Upper lobe of left lung (tissue), 6 donors: ENCODE measurements at places on chromosomes 11 and 22. TPM values are rescaled to one million over a fixed set of nuclear protein-coding genes. Genes with fewer than 3 reads are reported as not detected.
A peak's percentile ranks its signal among the peaks of the same experiment; 100 is the strongest.

DNA sequence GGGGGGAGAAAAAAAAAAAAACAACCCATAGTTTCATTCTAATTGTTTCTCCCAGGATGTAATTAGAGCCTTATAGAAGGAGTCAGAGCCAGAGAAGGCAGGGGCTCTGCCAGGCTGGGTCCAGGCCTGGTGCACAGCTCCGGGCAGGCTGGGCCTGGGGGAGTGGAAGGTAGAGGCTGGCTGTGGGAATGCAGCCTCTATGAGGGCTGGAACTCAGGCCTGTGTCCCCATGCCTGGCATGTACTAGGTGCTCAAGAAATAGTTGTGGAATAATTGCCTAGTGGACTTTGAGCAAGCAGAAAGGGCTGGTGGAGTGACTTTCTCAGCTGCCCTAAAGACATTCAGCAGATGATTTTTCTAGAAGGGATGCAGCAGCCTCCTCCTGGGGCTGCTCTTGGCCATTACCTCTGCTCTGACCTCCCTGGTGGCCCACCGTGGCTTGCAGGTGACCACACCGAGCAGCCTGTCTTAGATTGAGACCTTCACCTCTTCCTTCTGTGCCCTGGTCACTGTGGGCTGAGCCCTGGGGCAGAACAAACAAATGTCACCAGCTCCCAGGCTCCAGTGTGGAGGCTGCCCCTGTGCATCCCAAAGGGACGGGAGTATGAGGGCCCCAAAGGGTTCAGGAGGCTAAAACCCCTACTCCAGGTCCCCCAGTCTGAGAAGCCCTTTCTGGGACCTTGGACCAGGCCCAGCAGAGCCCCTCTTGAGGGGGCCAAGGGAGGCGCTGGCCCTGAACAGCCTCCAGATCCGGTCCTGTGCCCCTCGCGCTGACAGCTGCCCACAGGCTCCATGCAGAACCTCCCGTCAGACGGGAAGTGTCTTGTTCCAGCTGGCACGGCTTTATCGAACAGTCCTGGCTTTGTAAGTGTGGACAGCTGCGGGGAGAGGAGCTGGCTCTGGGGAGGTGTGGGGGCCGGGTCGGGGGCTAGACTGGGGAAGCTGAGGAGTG lies 18.8 kb downstream of the MYEOV start:
- DNase-seq = no peak

GRCh38 chr11:124919898-124920297 lies 848 bp downstream of the HEPN1 start:
- DNase-seq = no peak

DNA sequence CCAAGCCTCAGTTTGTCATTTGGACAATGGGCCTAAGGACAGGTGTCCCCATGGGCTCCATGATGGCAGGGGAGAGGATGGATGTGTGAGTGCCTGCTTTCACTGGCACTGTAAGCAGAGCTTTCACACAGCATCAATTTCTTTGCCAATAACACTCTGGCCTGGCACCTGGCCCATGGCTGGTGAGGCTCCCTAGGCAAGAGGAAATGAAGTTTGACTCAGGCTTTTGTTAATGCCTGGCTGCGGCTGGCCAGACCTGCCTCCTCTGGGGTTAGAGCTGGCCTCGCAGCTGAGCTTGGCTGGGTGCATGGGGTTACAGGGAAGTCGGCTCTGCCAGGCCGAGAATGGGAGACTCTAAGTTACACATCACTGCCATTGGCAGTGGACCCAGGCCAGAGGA lies 30.0 kb upstream of the SEZ6L start:
- no peak for DNase-seq

PDGFB gene
- 41.7 TPM for total RNA-seq

GGT1 gene
- 66.0 TPM for total RNA-seq

DNA sequence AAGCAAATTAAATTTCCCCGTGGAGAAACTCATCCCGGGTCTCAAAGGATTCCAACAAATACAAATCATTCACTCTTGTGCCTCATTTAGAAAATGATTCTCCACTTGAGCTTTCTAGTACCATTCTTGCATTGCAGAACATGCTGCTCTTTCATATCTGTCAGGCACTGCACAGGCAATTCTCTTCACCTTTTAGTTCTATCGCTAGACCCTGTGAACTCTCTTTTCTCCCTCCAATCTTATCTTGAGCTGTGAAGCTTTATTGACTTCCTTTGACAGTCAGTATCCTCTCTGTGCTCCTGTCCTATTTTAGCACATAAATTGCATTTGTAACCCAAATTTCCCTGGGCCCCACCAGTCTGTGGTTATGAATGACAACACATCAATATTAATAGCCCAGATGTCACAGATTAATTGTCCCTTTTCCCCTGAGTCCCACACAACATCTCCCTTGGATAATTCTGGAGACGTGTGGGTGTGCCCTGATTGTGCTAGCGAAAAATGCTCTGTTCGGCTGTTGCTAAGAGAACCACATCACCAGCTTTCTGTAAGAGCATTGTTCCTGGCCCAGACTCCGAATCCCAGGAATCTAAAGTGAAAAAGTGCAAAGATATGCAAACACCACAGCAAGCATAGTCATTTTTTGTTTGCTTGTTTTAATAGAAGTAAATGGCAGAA lies 22.4 kb upstream of the SC5D start:
- no peak for DNase-seq

- DNase-seq = no peak
Observed at GRCh38 chr22:17876306-17876831, 102.1 kb upstream of the BID start.

GRCh38 chr11:92302770-92303169 lies 78.2 kb downstream of the FAT3 start:
- DNase-seq = no peak

DNA sequence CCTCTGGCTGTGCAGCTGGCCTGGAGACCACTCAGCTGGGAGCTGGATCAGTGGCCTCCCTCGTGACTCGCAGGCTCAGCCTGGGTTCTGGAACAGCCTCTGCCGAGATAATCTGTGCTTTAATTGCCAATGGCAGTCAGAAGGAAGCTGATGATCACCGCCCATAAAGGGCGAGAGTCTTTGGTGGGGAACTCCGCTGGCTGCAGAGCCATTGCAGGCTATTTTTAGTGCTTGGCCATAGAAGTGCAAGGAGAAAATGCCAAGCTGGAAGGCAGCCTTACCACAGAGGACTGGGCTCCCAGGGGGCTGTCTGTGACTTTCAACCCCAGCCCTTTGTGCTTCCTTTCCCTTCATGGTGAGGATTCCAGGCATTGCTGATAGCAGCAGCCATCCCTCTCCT lies 62.2 kb upstream of the TENM4 start:
- DNase-seq = no peak

GRCh38 chr11:15815246-15816195 lies 540.8 kb downstream of the SOX6 start:
- DNase-seq = no peak

GRCh38 chr11:58958500-58958899 lies 19.2 kb downstream of the GLYATL1 start:
- DNase-seq = no peak

DNA sequence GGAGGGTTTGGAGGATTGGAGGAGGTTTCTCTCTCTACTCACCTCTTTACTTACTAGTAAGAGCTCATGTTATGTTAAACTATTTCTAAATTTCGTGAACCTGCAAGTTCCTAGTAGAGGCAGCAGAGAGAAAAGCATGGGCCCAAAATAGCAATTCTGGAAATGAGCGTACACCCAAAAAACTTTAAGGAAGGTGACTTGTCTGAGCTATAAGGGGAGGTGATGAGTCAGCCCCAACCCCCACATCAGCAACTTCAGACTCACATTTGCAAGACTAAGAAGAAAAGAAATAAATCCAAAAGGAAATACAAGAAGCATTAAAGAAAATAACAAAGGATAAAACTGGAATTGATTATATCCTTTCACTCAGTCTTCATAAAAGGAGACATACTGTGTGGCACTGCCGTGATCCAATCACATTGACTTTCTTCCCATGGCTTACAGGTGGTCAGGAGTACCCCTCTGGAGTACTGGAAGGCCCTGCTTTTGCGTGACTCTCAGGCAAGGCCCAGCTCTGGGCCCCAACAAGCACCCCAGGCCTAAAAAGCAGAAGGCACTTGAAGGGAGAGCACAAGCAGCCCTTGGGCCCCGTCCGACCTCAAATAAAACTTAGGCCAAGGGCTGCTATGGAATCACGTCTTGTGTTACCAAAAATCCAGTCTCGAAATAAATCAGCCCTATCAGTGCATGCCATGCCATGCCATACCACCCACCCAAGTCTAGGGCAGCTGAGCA lies 14.3 kb downstream of the PACSIN2 start:
- DNase-seq = no peak

GRCh38 chr22:30294066-30294465 lies 4.8 kb upstream of the CASTOR1 start:
- no peak for DNase-seq

DNA sequence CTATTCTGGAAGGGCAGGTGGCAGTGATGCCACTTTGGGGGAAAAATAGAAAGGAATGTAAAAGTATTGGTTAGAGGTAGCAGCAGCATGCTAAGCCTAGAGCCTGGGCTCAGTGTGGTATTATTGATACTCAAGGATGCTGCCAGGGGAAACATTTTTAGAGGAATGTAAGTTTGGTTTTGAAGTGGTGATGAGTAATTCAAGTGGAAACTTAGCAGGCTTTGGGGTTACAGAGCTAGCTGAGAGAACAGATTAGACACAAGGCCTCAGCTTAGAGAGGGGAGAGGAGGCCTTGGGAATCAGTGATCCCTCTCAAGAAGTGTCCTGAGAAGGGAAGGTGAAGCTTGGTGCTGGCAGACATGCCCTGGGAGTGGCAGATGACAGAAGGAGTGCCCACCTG lies 32.9 kb upstream of the DDI1 start:
- no peak for DNase-seq

DNA sequence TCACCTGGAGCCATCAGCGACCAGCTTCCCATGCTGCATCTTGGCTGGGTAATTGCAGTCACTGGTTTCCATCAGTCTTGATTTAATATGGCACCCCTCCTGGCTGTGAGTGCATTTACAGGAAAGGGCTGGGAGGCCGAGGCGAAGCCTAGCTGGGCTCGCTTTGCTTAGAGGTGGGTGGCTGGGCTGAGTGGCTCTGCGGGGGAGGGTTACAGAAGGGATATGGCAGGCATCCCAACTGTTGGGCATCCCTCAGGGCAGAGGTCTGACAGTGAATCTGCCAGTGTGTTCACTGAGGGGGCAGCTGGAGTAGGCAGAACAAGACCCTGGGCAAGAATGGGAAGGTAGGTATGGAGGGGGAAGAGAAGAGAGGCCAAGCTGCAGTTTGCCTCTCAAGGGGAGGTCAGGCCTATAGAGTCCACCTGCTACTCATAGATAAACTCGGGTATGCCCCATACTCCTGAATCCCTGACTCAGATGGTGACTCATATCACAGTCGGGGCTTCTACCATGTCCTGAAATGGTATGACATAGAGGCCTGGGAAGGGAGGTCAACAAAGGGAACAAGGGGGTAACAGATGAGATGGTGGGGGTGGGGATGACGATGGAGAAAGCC lies 77.5 kb upstream of the PHOX2A start:
- DNase-seq = no peak

CRYBB3 gene
- 0.26 TPM for total RNA-seq

MIAT gene
- total RNA-seq = 8.2 TPM

DNA sequence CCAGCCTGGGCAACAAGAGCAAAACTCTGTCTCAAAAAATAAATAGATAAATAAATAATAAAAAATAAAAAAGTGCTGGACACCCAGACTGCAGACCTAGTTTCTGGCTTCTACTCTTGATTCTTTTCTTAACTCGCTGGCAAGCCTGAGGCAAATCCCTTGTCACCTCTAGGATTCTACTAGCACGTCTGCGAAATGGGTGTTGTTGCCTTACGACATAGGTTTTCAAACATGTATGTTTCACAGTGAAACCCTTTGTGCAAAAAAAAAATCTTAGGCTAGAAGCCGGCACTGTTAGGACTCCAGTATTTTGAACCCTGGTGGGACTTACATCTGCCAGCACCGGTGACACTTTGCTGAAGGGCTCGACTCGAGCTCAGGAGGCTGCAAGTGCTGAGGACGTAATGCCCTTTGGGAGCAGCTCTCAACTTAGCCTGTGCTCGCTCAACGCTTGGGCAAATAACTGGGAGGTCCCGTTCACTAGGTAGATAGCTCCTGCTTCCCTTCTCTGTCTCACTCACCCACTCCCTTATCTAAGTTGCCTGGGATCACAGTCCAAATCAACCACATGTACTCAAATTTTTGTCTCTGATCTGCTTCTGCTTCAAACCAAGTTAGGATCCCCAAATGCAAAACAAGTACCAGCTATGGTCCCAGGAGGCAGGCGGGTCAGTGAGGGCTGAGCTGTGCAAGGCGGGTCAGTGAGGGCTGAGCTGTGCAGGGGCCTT lies 34.7 kb upstream of the MYH9 start:
- DNase-seq = no peak

- DNase-seq = no peak
Observed at GRCh38 chr11:6561288-6561687, 42.1 kb downstream of the RRP8 start.

CCDC89 gene
- 4.4 TPM for total RNA-seq

DNA sequence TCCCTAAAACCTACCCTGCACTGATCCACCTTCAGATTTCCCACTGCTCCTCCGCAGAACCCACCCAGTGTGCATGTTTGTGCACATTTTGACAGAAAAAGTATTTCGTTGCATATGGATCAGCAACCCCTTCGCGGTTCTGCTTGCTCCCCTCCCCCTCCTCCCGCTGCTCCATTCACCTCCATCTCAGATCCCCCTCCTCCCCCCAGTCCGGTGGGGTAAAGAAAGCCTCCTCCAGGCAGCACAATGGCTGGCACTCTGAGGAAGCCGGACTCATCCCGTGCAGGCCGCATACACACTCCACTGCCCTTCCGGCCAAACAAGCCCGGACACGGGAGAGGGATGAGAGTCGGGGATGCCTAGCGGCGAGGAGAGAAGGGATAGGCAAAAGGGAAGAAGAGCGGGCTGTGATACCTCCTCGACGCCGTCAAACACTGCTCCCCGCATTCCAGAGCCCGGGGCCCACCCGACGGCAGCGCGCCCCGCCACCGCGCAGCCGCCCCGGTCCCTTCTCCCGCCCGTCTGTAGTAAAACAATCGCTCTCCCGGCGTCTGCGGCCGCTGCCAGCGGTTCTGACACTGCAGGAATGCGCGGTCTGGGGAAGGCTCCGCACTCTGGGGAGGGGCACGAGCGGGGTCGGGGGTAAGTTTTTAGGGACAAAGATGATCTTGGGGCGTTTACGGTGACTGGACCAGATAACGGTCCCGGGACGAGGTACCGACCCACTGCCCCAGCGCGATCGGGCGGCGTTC lies 915 bp downstream of the FEZ1 start:
- peak; percentile 88 for DNase-seq

MEN1 gene
- total RNA-seq = 15.4 TPM

GRCh38 chr22:29477723-29478318 lies 2.2 kb upstream of the NEFH start:
- no peak for DNase-seq

GRCh38 chr11:41866525-41866924 lies 407.1 kb upstream of the LRRC4C start:
- no peak for DNase-seq

OR51I2 gene
- not detected for total RNA-seq

SHANK2 gene
- 75.5 TPM for total RNA-seq
